Right cardiac atrium (tissue), 5 donors: ENCODE measurements at places on chromosomes 6 and 20. TPM values are rescaled to one million over a fixed set of nuclear protein-coding genes. Genes with fewer than 3 reads are reported as not detected.
A peak's percentile ranks its signal among the peaks of the same experiment; 100 is the strongest.

The RSPO4 gene
- 0.25 TPM for polyA plus RNA-seq

- DNase-seq: no peak
Observed at GRCh38 chr20:59318201-59318790, 17.9 kb downstream of the EDN3 start.

GRCh38 chr6:5248302-5249098 is 12.2 kb downstream of the LYRM4 start:
- DNase-seq: no peak

The KHDRBS2 gene
- not detected for polyA plus RNA-seq

- no peak for DNase-seq
Observed at GRCh38 chr6:134073161-134073560, 20.7 kb upstream of the SLC2A12 start.

The RWDD2A gene
- 3.6 TPM for polyA plus RNA-seq

- DNase-seq: no peak
Observed at GRCh38 chr6:63574554-63574900, 2.2 kb downstream of the LOC128125822 start.

DNA sequence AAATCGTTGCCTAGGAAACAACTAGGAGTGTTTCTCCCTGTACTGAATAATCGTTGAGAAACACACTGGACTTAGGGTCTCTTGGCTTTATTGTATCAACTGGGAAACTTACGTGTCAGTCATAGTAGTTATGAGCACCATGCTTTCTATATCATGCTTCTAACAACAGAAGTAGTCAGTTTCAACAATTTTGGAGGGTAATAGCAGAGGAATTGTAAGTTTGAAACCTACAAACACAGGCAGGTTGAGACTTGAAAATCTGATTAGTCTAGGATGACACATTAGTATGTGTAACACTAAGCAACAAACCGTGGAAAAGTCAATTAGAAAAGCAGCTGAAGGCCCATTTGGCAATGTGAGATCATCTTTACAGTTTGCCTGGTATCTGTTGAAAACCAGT is 43.9 kb upstream of the FABP7 start:
- no peak for DNase-seq

GRCh38 chr6:22784601-22785410 is 215.4 kb downstream of the HDGFL1 start:
- DNase-seq: no peak

DNA sequence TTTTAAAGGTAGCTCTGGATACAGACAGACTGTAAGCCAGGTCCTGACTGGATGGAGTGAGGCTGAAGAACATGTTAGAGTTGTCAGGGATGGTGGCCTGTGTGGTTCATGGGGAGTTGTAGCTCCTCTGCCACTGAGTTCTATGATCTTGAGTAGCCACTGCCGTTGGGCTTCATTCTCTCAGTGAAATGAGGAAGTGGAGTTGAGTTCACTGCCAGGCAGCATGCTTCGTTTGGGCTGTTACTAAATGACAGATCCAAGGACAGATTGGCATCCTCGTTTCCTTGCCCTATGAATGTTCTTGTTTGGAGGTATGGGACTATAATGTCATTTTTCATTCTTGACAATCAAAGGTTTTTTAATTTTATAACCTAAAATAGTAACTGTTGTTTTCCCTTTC is 37.2 kb downstream of the SCAND1 start:
- DNase-seq: no peak

DNA sequence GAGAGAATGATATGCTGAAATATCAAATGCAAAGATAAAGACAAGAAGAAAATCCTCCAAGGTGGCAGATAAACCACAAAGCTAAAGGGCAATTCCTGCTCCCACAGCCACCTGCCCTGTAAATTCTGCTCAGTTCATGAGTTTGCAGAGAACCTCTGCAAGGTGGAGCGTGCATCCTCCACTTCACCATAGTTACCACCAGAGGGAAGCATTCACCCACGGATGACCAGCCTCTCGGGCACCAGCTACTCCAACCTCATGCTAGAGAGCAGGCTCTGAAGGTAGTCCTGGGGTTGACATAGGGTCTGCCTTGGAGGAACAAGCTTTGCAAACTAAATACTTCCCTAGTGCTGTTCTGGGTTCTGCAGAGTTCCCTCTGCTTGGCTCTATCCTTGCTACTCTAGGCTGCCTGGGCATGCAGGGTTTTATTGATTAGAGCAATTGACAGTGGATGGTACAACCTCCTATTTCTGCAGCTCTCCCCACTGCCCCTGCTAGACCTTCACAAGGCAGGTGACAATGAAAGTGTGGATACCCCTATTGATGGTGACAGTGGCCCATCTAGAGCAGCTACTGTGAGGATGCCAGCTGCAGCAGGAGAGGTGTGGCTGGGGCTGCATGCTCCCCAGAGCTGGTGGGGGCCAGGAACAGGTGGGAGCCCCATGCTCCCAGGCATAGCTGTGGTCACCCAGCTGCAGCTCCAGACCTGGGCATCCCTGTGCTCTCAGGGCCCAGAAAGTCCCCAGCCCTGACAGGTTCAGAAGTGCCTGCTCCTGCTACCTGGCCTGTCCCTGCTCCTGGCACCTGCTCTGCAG is 51.1 kb downstream of the GGTLC1 start:
- DNase-seq: peak; percentile 38

DNA sequence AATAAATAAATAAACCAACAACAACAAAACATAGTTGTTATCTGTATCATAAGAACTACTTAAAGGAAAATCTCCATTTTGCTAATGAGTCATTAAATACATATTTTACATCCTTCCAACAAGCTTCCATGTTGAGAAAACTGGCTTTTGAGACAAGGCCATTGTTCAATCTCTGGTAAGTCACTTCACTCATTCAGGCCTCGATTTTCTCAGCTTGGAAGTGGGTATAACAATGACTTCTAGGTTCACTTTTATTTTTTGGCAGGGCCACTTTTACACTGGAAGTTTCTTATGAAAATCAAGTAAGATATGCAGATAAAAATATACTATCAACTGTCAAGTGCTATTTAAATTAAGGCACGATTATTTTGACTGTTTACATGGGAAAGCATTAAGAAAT is 30.0 kb downstream of the WRNIP1 start:
- DNase-seq: no peak

The SRF gene
- polyA plus RNA-seq: 55.3 TPM

- DNase-seq: no peak
Observed at GRCh38 chr6:125018136-125018535, 55.9 kb downstream of the RNF217 start.

The RIPPLY2 gene
- polyA plus RNA-seq: 0.45 TPM

GRCh38 chr6:1609041-1609647 is 571 bp upstream of the FOXC1 start:
- peak; percentile 76 for DNase-seq

- no peak for DNase-seq
Observed at GRCh38 chr20:7714549-7714948, 225.7 kb downstream of the HAO1 start.

DNA sequence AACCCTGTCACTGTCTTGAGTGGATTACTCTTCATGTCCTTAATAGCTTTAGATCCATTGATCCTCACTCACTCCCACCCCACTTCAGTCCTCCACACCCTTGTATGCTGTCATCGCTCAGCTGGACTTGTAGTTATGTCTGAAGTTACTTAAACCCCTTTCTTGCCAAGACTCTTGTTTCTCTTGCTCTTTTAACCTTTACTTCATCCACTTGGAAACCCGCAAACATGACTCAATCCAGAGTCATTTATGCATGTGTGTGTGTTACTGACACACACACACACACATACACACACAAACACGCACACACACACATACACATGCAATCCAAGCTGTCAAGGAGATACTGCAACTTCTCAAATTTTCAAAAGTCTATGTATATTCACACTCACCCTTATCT is 341.8 kb downstream of the SYNE1 start:
- no peak for DNase-seq

The TRIM26 gene
- polyA plus RNA-seq: 19.6 TPM

GRCh38 chr20:58328836-58329235 is 19.3 kb downstream of the RAB22A start:
- no peak for DNase-seq

DNA sequence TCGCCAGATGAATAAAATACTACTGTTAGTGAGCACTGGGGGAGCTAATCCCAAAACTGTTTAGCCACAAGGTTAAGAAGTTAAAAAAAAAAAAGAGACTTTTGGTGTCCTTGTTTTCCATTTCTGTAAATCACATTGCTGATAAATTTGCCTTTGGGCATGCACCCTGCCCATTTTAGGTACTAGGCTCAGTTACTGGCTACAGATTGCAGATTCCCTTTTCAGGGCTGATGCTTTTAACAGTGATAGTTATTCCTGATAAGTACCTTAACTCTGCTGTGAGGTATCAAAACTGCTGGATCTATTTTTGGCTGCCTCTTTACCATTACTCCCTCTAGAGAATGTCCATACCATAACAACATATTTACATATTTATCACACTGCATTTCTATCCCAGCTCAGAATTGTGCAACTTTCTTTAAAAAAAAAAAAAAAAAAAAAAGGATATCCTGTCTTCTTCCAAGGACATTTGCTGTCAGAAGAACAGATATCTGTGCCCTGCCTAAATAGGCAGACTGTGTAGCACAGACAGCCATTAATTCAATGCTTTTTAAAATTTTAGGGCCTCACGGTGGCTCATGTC is 94.5 kb downstream of the SSR1 start:
- DNase-seq: no peak

The RANBP9 gene
- 19.0 TPM for polyA plus RNA-seq

DNA sequence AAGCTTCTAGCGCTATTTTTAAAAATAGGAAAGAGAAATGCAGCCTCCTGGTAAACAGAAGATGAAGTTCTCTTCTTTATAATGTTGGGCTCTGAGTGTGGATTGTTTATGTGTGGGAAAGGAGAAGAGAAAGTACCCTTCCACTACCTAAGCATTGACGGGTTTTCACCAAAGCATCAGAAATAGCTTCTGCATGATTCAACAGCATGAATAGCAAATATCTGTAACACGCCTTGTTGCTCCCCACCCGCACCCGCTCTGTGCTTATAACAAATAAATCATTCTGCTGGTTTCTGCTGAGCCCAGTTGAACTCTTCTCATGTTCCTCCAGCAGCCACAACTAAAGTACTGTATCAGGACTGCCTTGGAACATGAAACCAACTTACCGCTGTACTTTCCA is 20.7 kb downstream of the TXLNB start:
- no peak for DNase-seq

The MATN4 gene
- polyA plus RNA-seq: 0.05 TPM

The ZNF391 gene
- 0.72 TPM for polyA plus RNA-seq

- no peak for DNase-seq
Observed at GRCh38 chr6:142313284-142313683, 11.5 kb downstream of the ADGRG6 start.

DNA sequence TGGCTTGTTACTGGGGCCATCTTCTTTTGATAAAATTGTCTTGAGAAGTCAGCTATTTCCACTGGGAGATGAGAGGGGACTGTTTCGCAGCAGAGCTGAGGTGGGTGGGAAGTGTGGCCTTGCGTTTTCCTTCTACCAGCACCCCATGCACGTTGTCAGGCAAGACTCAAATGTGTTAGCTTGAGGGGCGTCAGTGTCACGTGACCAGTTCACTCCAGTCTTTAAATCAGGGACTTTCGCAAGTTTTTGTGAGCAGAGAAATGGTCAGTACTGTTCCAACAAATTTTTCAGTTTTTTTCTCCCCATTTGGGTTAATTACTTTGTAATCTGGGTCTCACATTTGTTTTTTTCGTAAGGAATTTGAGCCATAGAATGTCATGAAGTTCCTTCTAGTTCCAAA is 20.7 kb upstream of the ADRM1 start:
- no peak for DNase-seq

DNA sequence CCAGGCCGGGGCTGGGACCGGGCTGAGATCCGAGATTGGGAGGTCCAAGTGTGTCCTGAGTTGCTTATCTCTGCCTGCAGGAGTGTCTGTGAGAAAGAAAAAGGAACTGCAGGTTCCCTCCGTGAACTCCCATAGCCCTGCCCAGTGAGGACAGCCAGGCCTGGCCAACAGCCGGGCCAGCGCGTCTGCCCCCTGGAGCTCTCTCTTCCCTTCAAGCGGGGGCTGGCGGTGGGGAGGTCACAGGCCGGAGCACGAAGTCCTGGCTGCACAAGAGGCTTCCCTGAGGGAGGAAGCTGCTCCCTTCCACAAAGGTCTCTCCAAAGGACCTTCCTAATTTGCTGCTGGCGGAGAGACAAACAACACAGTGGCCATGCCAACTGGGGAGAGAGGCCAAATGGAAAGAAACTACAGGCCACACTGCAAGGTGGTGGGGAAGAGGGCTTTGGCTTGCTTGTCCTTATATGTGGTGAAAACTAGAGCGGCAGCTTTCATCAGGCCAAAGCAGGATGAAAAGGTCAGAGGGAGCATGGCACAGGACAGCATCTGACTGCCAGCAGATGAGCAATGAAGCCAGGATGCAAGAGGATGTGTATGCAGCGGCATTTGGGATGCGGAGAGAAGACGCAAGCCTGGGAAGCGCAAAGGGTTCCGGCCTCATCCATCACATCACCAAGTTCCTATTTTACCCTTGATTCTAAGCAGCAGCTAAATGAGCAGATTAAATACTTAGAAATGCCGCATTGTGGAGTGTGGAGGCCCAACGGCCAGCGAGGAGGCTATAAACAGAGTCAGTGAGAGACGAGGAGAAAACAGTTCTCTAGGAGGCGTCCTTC is 260.0 kb downstream of the ERMARD start:
- DNase-seq: peak; percentile 92

The ZSCAN23 gene
- 0.48 TPM for polyA plus RNA-seq

The BMP7 gene
- 22.4 TPM for polyA plus RNA-seq

- DNase-seq: peak; percentile 71
Observed at GRCh38 chr6:109772883-109773431, 81.9 kb downstream of the FIG4 start.

DNA sequence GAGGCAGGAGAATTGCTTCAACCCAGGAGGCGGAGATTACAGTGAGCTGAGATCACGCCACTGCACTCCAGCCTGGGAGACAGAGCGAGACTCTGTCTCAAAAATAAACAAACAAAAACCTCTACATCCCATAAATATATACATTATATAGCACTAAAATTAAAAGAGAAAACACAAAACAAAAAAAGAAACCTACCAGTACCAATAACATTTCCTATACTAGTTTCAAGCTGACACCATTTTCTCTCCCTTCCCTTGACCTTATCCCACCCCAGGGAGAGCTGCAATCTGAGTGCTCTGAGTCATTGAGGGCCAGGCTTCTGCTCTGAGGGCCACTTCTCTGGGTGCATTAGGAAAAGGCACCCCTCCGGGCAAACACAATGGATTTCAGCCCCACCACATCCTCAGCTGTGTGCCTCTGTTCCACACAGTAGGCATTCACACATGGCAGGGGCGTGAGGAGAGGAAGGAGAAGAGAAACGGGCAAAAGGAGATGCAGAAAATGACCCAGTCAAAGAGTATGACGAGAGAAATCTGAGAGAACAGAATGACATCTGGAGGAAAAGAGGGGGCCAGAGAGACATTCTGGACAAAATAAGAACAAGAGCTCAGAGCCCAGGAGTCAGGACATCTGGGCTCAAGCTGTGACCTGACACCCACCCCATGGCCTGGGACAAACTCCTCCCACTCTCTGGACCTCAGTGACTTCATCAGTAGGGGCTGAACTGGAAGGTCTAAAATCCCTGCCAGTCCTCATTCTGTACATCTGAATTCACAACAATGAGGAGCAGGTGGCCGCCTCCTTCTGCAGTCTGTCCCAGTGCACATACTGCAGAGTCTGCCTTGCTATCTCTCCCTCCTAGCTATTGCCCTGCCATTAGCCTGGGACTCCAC is 18.2 kb downstream of the TRIM26 start:
- DNase-seq: no peak

The SEMG1 gene
- not detected for polyA plus RNA-seq

- no peak for DNase-seq
Observed at GRCh38 chr6:111737065-111737521, 131.4 kb upstream of the TRAF3IP2 start.

- no peak for DNase-seq
Observed at GRCh38 chr6:63904650-63905248, 269.1 kb downstream of the PHF3 start.

The HSPA12B gene
- 8.9 TPM for polyA plus RNA-seq

The SAPCD1 gene
- polyA plus RNA-seq: 0.25 TPM

The MTO1 gene
- polyA plus RNA-seq: 16.5 TPM
